ENCODE measurements at places on chromosomes 4 and X. TPM values are rescaled to one million over a fixed set of nuclear protein-coding genes. Genes with fewer than 3 reads are reported as not detected.

- peak; percentile 33 for DNase-seq
Measured at GRCh38 chr4:11954093-11954492, 525.4 kb upstream of the HS3ST1 start.

DNA sequence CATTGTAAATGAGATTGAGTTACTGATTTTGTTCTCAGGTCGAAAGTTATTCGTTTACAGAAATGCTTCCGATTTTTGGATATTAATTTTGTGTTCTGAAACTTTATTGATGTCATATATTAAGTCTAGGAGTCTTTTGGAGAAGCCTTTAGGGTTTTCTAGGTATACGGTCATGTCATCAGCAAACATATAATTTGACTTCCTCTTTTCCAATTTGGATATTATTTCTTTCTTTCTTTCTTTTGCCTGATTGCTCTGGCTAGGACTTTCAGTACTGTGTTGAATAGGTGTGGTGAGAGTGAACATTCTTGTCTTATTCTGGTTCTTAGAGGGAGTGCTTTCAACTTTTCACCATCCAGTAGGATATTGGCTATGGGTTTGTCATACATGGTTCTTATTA, 35.4 kb upstream of the PDLIM5 start:
- DNase-seq, result no peak

RIPPLY1 gene
- polyA plus RNA-seq, result 0.28 TPM

DNA sequence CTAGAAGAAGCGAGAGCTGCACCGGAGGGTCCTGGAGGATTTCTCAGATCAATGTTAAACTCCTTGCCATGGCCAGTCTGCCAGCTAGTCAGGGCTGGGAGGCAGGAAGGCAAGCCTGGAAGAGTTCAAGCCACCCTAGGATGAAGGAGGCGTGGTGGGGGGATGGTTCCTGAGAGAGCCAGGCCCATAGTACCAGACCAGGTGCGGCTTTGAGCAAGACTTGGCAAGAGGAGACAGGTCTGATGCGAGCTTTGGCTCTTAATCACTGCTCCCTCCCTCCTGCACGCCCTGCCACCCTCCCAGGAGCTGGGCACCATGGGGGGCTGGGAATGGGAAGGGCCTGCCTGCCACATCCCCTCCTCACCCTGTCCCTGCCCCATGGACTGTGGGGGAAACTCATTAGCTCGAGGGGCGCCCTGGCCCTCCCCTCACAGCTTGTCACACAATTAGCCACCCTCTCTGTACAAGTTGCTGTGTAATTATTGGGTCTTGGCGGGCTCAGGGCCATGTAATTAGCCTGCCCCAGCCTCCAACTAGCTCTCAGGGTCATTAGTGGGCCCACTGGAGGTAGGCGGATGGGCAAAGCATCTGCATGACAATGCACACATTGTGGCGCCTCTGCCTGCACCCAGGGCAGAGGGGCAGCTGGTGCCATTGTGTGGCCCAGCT, 50.3 kb downstream of the EFNB1 start:
- no peak for DNase-seq
